ENCODE measurements at places on chromosomes 13 and 19.
A peak's percentile ranks its signal among the peaks of the same experiment; 100 is the strongest.

- DNase-seq: no peak
Measured at GRCh38 chr19:40805258-40805868, 6.4 kb downstream of the EGLN2 start.

DNA sequence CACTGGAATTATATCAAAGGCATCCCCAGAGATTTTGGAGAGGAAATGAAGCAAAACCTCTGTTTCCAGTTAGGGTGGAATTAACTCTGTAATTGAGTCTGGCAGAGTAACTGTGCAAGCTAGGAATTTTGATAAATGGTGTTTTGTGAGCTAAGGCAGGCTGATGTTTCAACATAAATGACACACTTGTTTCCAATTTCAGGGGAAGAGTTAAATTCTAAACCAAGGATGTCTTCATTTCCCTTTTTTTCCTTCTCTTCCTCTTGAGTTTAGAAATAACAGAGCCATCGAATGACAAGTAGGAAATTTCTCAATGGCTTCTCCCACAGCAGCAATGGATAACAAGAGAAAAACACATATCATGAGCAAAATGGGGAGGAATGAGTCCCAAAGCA is 131.2 kb downstream of the IRS2 start:
- DNase-seq: no peak

DNA sequence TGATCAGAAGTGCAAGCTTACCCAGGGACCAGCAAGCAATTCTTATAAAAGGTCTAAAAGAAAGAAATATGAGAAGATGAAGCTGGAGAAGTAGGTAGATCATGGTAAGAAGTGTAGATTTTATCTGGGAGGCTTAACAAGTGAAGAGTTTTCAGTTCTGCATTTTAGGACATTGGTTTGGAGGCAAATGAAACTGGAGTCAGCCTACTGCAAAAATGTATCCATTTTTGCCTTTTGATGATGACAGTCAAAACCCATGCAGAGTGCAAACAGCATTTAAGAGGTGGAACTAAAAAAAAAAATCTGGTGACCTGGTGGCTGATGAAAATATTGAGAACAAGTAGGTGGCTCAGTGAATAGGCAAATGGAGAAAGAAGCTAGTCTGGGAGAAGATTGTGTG is 216.9 kb downstream of the DNAJC15 start:
- DNase-seq: no peak

DNA sequence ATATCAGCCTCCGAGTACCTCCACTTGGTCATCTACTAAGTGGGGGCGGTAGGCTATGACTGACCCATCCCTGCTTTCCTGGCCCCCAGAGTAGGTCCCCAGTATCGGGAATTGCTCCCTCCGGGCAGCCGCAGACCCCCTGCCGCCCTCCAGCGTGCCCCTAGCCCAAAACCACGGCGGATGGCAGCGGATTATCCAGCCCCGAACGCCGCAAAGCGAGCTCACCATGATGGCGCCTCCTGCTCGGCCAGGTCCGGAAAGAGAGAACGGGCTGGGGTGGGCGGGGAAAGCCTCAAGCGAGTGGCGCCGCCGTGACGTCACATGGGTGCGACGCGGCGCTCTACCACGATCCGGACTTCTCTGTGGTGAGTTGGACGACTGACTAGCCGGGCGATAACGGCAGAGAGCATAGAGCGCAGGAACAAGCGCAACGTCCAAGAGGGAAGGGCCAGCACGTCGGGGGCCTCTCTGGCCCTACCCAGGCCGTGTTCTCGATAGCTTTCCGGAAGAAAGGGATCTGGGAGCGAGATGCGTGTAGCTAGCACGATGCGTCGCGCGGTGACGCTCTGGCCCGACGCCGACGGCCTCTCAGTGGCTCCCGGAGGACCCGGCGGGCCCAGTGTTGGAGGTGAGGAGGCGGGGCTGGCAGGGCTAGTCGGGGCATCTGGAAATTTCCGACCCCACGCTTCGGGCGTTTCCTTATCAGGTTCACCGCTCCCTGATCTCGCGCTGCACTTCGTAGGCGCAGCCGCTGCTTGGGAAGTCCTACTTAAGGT is at the start of the genes RPL18 and SPHK2:
Gene RPL18 (minus strand): TSS at position 263 of the 776 bp plus-strand sequence. CDS start 35 bp downstream, at position 228.
Gene SPHK2 (plus strand): TSS at position 591 of the 776 bp plus-strand sequence. CDS start 1,009 bp downstream, outside the sequence.
- peak; percentile 100 for DNase-seq

GRCh38 chr19:55454787-55455243 is 6.6 kb downstream of the ISOC2 start:
- peak; percentile 19 for DNase-seq

DNA sequence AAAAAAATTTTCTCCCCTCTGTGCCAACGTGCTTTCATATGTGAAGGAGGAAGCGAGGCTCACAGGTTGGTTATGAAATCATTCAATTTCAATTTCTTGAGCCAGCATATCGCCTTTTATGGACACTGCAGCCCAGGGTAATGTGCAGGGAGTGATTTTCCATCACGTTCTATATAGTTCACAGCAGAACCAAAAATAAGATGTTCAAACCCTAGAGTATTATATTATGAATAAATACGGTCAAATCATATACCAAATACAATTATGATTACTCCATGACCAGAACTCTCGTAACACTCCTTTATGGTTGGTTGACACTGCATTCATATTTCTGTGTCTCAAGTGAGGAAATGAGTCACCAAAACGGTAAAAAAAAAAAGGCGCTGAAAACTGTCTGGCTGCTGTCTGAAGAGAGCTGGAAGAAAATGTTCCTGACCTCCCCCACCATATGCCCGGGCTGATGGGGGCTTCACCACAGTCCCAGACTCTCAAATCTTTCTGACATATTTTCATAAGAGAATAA is 75.8 kb upstream of the UBAC2 start:
- DNase-seq: no peak

GRCh38 chr19:49528211-49528771 is 488 bp downstream of the RCN3 start:
- no peak for DNase-seq

DNA sequence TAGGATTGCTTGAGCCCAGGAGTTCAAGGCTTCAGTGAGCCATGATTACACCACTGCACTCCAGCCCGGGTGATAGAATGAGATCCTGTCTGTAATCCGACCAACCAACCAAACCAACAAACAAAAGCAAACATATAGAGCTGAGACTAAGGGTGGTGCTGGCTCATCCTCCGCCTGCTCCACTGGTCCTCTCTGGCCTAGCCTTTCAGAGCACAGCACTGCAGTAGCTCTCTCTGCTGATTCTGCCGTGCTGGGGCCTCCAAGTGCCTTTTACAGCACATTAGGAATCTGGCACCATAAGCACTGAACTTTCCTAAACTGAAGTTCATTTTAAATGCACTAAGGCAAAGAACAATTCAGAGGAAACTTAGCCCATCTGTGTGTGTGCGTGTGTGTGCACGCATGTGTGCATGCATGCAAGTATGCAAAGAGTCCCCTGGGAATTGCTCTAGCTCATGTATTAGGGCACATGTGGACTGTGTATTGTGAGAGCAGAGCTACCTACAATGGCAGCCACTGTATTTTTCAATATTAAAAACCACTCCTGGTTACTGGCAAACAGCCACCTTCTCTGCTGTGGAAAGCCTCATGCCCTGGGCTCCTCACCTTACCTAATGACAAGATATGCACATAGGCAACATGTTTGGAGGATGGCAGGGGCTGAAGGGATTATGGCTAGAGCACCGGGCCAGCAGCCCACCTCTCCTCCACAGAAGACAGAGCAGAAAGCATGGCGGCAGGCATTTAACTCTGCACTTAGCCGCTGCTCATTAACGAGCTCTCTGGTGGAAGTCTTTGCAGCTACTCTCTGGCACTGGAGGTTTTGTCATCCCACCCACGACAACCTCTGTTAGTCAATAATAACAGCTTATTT is 223.1 kb upstream of the TSHZ3 start:
- DNase-seq: peak; percentile 51

GRCh38 chr19:4234862-4235201 is 5.5 kb downstream of the EBI3 start:
- DNase-seq: no peak

GRCh38 chr19:5059213-5059574 is 90.3 kb downstream of the KDM4B start:
- DNase-seq: no peak

- DNase-seq: no peak
Measured at GRCh38 chr13:113138792-113139551, 16.4 kb downstream of the F10 start.

GRCh38 chr13:111503376-111503775 is 182.9 kb downstream of the TEX29 start:
- no peak for DNase-seq

- no peak for DNase-seq
Measured at GRCh38 chr19:48571378-48572162, 19.6 kb downstream of the SULT2B1 start.

DNA sequence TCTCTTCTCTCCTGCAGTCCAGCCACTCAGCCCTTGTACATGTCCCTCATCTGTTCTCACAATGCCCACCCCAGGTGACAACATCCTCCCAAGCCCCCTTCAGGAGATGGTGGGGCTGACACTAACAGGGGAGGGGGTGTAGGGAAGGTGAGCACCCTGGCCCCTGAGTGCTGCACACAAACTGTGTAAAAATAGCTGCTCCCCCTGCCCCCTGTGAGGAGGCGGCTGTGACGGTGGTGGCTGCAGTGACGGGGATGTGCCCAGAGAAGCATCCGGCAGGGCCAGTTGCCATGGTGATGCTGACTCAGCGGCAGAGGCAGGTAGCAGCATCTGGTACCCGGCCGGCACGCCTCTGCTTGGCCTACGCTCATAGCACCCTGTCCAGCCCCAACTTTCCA is 13.0 kb upstream of the JUND start:
- DNase-seq: peak; percentile 48

DNA sequence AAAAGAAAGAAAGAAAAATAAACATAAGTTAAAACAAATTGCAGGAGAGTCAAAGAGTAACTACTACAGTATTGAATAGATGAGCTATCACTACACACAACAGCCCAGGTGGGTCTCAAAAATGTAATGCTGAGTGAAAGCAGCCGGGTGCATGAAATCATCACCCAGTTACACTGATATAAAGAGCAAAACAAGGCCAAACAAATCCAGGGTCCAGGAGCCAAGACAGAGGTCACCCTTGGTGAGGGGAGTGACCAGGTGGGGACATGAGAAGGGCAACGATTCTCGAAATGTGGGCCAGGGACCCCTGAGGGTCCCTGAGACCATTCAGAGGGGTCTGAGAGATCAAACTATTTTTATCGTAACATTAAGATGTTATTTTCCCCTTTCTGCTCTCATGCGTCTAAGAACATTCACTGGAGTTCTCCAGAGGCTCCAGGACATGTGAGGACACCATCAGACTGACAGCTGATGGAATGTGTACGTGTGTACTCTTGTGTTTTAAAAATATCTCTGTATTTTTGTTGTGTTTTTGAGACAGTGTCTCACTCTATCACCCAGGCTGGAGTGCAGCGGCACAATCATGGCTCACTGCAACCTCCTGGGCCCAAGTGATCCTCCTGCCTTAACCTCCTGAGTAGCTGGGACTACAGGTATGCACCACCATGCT is 10.6 kb downstream of the COQ8B start:
- no peak for DNase-seq

DNA sequence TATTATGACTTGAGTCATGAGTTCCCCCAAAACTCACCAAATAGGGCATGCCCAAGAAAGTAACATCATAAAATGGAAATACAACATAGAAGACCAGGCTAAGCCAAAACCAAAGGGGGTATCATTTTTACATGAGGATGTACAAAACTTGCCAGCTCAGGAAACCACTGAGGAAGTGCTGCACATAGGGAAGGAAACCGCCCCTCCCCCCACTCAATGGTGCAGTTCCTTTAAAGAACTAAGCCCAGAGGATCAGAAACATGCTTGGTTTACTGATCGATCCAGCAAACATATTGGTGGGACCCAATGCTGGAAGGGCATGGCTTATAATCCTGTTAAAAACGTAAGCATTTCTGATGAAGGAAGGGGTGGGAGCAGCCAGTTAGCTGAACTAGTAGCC is 4.2 kb upstream of the ZNF486 start:
- no peak for DNase-seq

DNA sequence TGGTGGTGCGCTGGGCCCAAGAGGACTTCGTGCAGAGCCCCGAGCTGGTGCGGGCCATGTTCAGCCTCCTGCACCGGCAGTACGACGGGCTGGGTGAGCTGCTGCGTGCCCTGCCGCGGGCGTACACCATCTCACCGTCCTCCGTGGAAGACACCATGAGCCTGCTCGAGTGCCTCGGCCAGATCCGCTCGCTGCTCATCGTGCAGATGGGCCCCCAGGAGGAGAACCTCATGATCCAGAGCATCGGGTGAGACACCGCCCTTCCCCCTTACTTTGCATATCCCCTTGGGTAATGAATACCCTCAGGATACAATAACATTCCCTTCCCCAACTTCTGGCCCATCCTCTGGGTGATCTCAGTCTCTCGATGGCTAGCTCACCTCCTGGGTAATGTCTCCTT is 60.9 kb downstream of the RYR1 start:
- DNase-seq: no peak

DNA sequence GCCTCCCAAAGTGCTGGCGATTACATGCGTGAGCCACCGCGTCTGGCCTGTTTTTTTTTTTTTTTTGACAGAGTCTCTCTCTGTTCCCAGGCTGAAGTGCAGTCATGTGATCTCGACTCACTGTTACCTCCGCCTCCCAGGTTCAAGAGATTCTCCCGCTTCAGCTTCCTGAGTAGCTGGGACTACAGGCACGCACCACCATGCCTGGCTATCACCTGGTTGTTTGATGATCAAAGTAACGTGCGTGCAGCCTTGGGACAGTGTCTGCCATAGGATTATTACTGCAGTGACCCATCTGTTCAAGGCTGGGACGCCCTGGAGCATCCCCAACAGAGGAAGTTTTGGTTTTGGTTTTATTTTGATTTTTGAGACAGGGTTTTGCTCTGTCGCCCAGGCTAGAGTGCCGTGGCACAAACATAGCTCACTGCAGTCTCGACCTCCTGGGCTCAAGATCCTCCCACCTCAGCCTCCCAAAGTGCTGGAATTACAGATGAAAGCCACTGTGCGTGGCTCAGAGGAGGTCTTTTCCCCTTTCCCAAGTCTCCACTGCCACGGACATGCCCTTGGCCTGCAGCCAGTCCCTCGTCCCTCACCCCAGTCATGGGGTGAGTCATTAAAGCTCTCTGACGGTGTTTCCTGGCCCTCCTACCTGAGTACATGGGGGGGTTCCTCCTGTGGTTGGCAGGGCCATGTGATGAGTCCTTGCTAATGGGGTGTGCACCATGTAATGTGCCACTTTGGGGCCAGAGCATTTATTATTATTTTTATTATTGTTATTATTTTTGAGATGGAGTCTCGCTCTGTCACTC is 65.6 kb downstream of the IER2 start:
- no peak for DNase-seq

- no peak for DNase-seq
Measured at GRCh38 chr13:46529216-46529919, 23.6 kb upstream of the LRCH1 start.

GRCh38 chr13:99729745-99730144 is 228.5 kb downstream of the TM9SF2 start:
- no peak for DNase-seq

- no peak for DNase-seq
Measured at GRCh38 chr19:42325896-42326771, 699 bp downstream of the MEGF8 start.

- DNase-seq: no peak
Measured at GRCh38 chr19:49488046-49488862, 846 bp downstream of the RPL13A start.

- no peak for DNase-seq
Measured at GRCh38 chr19:50837300-50837699, 3.9 kb upstream of the KLK15 start.
